CD8-positive, alpha-beta memory T cell (primary cell): ENCODE measurements at places on chromosomes 13 and 19. TPM values are rescaled to one million over a fixed set of nuclear protein-coding genes. Genes with fewer than 3 reads are reported as not detected.
A peak's percentile ranks its signal among the peaks of the same experiment; 100 is the strongest.

GRCh38 chr19:11747277-11747676, 8.5 kb upstream of the ZNF823 start:
- no peak for DNase-seq
- no peaks in the 10 kb centered on the region for H3K36me3 ChIP-seq
- no peak overlapping the region for H3K4me3 ChIP-seq

DNA sequence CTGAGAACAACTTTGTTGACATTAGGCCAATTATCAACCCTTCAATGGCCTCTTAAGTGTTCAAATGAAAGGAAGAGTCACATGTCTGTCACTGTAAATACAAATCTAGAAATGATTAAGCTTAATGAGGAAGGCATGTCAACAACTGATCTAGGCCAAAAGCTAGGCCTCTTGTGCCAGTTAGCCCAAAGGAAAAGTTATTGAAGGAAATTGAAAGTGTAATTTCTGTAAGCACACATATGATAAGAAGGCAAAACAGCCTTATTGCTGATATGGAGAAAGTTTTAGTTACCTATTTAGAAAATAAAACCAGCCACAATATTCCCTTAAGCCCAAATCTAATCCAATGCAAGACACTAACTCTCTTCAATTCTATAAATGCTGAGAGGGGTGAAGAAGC, 604.7 kb downstream of the SLITRK6 start:
- no peaks in the 10 kb centered on the region for H3K36me3 ChIP-seq
- no peak overlapping the region for H3K4me3 ChIP-seq
- H3K27me3 ChIP-seq: no peaks in the 10 kb centered on the region
- DNase-seq: no peak
- H3K27ac ChIP-seq: no peak overlapping the region

DNA sequence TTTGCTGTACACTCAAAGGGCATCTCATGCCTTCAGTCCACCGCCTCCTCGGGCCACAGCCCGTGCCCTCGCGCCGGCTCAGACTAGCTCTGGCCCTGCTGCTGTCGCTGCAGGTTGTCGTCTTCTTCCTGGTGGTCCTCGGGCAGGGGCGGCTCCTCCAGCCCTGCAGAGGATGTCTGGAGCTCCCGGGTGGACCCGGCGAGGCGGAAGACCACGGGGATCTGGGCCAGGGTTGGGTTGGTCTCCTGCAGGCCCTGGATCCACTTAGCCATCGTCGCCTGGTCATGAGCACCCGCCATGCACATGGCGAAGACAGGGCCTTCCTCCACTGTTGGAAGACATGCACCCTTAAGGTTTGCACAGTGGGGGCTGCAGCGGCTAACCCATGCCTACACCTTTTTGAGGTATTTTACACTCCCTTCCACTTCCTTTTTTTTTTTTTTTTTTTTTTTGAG, 489 bp upstream of the ZNF653 start:
- peaks cover 11% of the 10 kb centered on the region for H3K4me1 ChIP-seq
- H3K27me3 ChIP-seq: no peaks in the 10 kb centered on the region
- H3K36me3 ChIP-seq: no peaks in the 10 kb centered on the region
- H3K4me3 ChIP-seq: peak overlapping the region; percentile 71
- no peak for DNase-seq

- no peak within 1 kb of the TSS for H3K4me3 ChIP-seq
- no peaks in the 10 kb centered on the region for H3K36me3 ChIP-seq
- no peak for DNase-seq
- no peak within 1 kb of the TSS for H3K27ac ChIP-seq
- H3K27me3 ChIP-seq: peaks cover 26% of the 10 kb centered on the region
Measured at GRCh38 chr19:29525901-29526729, at the start of gene VSTM2B. Gene VSTM2B, plus strand, starts transcription at chr19:29525994. Its CDS starts 590 bp downstream, at chr19:29526584.

GRCh38 chr13:106738186-106738678, 170.3 kb upstream of the ARGLU1 start:
- no peak overlapping the region for H3K4me3 ChIP-seq
- no peak overlapping the region for H3K27ac ChIP-seq
- H3K36me3 ChIP-seq: no peaks in the 10 kb centered on the region
- DNase-seq: no peak
- no peaks in the 10 kb centered on the region for H3K4me1 ChIP-seq
- H3K27me3 ChIP-seq: no peaks in the 10 kb centered on the region

DNA sequence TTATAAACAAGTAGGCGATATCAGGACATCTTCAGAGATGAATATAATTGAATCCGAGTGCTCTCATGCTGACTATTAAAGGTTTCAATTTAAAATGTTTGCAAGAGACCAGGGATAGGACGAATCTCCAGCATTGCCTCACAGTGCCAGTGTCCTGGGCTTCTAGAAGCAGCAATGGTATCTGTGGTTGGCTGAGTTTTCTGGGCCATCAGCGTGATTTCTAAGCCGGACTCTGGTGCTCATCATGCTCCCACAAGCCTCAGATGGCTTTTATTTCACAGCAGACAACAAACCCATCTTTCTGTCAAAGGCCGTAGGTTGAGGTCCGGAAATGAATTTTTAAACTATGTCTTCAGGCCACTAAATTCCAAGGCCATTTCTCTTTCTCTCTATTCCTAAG, 187.7 kb downstream of the FOXO1 start:
- no peak overlapping the region for H3K4me3 ChIP-seq
- no peaks in the 10 kb centered on the region for H3K27me3 ChIP-seq
- DNase-seq: no peak
- H3K36me3 ChIP-seq: no peaks in the 10 kb centered on the region
- H3K27ac ChIP-seq: no peak overlapping the region
- H3K4me1 ChIP-seq: peaks cover 39% of the 10 kb centered on the region

- no peaks in the 10 kb centered on the region for H3K27me3 ChIP-seq
- no peak overlapping the region for H3K4me3 ChIP-seq
- H3K36me3 ChIP-seq: peaks cover 11% of the 10 kb centered on the region
- peaks cover 14% of the 10 kb centered on the region for H3K4me1 ChIP-seq
- DNase-seq: no peak
- H3K27ac ChIP-seq: no peak overlapping the region
Measured at GRCh38 chr19:43572171-43572588, 3.1 kb downstream of the XRCC1 start.

GRCh38 chr19:14561847-14562351, 10.0 kb downstream of the NDUFB7 start:
- no peak overlapping the region for H3K27ac ChIP-seq
- peaks cover 7% of the 10 kb centered on the region for H3K36me3 ChIP-seq
- no peak overlapping the region for H3K4me3 ChIP-seq
- DNase-seq: no peak
- no peaks in the 10 kb centered on the region for H3K27me3 ChIP-seq

DNA sequence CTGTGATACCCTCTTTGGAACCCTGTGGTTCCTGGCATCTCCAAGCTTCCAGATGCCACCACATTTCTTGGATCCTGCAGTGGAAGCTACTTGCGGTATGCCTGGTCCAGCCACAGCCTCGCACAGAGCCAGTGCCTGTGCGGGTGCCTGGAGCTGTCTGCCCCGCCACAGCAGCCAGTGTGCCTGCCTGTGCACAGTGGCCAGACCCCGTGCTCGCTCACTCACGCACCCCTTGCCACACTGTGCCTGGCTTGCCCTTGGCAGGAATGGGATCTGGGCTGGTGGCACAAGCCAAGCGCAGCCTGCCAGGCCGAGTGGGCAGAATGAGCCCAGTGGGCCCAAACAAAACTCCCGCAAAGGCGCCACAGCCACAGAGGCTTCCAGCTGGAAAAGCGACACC, 26.2 kb downstream of the POMP start:
- no peaks in the 10 kb centered on the region for H3K4me1 ChIP-seq
- DNase-seq: no peak
- no peaks in the 10 kb centered on the region for H3K36me3 ChIP-seq
- no peaks in the 10 kb centered on the region for H3K27me3 ChIP-seq
- H3K27ac ChIP-seq: no peak overlapping the region

- no peak overlapping the region for H3K4me3 ChIP-seq
- no peak for DNase-seq
- peaks cover 25% of the 10 kb centered on the region for H3K4me1 ChIP-seq
- no peak overlapping the region for H3K27ac ChIP-seq
Measured at GRCh38 chr19:47099576-47100050, 14.0 kb downstream of the ZC3H4 start.

GRCh38 chr13:48575031-48575430, 42.2 kb upstream of the RCBTB2 start:
- H3K4me1 ChIP-seq: peaks cover 12% of the 10 kb centered on the region
- no peaks in the 10 kb centered on the region for H3K27me3 ChIP-seq
- no peaks in the 10 kb centered on the region for H3K36me3 ChIP-seq
- no peak for DNase-seq
- H3K27ac ChIP-seq: no peak overlapping the region

- H3K36me3 ChIP-seq: no peaks in the 10 kb centered on the region
- no peaks in the 10 kb centered on the region for H3K4me1 ChIP-seq
- no peak overlapping the region for H3K4me3 ChIP-seq
- no peak for DNase-seq
- H3K27ac ChIP-seq: no peak overlapping the region
- H3K27me3 ChIP-seq: no peaks in the 10 kb centered on the region
Measured at GRCh38 chr13:100362371-100362770, 226.2 kb downstream of the GGACT start.

GRCh38 chr13:84445776-84446175, 563.5 kb upstream of the SLITRK1 start:
- no peak for DNase-seq
- H3K27me3 ChIP-seq: no peaks in the 10 kb centered on the region
- no peaks in the 10 kb centered on the region for H3K4me1 ChIP-seq
- no peak overlapping the region for H3K27ac ChIP-seq
- H3K36me3 ChIP-seq: no peaks in the 10 kb centered on the region

DNA sequence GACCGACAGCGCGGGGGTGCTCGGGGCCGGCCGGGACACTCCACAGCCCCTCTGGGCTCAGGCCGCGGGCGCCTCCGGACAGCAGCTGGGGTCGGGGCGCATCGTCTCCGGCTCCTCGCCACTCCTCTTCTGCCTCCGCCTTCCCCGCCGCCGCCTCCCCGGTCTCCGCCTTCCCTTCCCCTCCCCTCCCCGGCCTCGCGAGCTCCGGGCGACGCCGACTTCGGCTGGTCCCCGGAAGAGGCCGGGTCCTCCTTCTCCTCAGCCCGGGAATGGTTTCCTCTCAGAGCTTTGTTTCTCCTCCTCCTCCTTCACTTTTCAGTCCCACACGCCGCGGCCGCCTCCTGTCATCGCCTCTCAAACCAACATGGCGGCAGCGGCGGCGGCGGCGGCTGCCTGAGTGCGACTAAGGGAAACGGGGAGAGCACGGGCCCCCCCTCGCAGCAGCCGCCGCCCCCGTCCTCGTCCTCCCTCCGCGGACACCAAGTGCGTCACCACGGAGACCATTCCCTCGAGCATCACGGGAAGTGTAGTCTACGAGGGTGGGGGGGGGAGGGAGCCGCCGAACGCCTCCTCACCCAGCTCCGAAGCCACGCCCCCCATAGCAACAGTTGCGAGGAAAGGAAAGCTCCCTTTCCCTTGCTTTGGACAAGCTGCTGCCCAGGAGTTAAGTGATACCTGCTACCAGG, at the start of gene UBL3:
TSS of gene UBL3 (minus strand) at position 405 of the 686 bp plus-strand sequence. CDS start 1,079 bp downstream, outside the sequence.
- H3K4me1 ChIP-seq: peaks cover 13% of the 10 kb centered on the region
- H3K4me3 ChIP-seq: peak within 1 kb of the TSS; percentile 81
- no peaks in the 10 kb centered on the region for H3K27me3 ChIP-seq
- no peaks in the 10 kb centered on the region for H3K36me3 ChIP-seq
- peak; percentile 88 for DNase-seq

DNA sequence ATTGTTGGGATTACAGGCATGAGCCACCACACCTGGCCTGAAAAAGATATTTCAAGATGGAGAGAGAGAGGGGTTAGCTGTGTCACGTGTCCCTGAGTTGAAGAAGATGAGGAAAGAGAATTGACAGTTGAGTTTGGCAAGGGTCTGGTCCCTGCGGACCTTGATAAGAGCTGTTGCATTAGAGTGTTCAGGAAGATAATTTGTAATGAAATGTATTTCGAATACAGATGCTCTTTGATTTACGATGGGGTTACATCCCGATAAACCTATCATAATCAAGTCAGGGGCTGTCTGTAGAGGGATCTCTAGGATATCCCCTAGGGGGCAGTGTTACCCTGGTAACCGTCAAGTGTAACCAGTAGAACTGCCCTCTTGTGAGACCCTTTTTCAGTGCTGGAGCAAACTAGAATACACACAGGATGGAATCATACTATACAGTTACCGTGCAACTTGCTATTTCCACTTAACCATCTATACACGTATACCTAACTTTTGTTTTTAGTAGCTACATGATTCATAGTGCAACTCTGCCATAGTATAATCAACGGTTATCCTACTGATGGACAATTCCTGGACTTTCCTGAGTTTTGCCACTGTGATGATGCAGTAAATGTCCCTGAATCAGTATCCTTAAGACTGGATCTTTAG, 1.5 kb upstream of the ELOF1 start:
- H3K27me3 ChIP-seq: no peaks in the 10 kb centered on the region
- DNase-seq: peak; percentile 48
- peak overlapping the region; percentile 24 for H3K4me3 ChIP-seq
- H3K27ac ChIP-seq: peak overlapping the region; percentile 75
- H3K36me3 ChIP-seq: peaks cover under 1% of the 10 kb centered on the region
- peaks cover 30% of the 10 kb centered on the region for H3K4me1 ChIP-seq

DNA sequence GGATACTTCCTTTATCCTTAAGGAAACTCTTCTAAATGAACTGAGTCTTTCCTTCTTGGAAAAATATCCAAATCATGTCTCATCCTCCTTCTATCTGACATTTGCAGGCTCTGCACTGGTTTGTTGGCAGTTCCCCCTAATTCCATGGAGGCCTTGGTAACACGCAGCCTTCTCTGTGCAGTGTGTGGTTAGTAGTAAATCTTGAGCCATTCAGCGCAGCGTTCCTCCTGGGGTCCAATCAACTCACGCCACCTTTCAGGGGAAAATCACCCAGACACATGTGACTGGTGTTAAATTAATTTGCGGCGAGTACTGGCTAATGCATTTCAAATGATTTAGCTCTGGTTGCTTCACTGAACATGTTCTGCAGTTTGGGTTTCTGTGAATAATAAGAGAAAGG, 21.0 kb upstream of the CBY2 start:
- no peak overlapping the region for H3K27ac ChIP-seq
- no peak overlapping the region for H3K4me3 ChIP-seq
- no peak for DNase-seq
- H3K4me1 ChIP-seq: no peaks in the 10 kb centered on the region
- H3K36me3 ChIP-seq: no peaks in the 10 kb centered on the region

DNA sequence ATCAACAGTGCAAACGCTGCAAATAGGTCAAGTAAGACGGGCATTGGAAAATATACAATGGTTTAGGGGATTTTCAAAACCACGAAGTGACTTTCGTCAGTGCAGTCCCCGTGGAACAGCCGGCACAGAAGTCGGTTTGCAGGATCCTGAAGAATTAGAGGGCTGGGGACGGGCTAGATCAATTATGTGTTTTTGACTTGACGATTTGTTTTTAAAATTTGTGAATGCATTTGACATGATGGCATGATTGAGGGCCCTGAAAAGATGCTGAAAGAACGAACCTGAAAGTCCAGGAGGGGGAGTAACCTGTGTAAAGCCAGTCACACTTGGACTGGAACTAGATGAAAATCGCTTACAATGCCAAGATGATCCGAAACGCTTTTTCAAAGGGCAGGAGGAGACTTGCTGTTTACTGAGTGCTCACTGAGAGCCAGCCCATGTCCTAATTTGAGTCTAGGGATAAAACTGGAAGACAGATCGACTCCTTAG, 8.9 kb upstream of the DGKH start:
- H3K27ac ChIP-seq: peak overlapping the region; percentile 18
- H3K4me3 ChIP-seq: peak overlapping the region; percentile 52

The TBXA2R gene
- total RNA-seq: 1.5 TPM

The ATP12A gene
- 6.1 TPM for total RNA-seq

The ZNF30 gene
- total RNA-seq: 7.4 TPM

The ZNF284 gene
- 2.4 TPM for total RNA-seq

The CD177 gene
- not detected for total RNA-seq

The ZNF492 gene
- 1.5 TPM for total RNA-seq

The ZNF681 gene
- total RNA-seq: 4.6 TPM
